ENCODE measurements at places on chromosomes 3 and 15.

GRCh38 chr15:93067649-93068085, 21.3 kb downstream of the RGMA start:
- DNase-seq = no peak

- DNase-seq = no peak
Observed at GRCh38 chr15:39859636-39860035, 60.4 kb downstream of the GPR176 start.

GRCh38 chr3:72126441-72127223, 341.7 kb upstream of the PROK2 start:
- no peak for DNase-seq

GRCh38 chr15:82986442-82986780, 401 bp downstream of the RAMAC start:
- DNase-seq = no peak

DNA sequence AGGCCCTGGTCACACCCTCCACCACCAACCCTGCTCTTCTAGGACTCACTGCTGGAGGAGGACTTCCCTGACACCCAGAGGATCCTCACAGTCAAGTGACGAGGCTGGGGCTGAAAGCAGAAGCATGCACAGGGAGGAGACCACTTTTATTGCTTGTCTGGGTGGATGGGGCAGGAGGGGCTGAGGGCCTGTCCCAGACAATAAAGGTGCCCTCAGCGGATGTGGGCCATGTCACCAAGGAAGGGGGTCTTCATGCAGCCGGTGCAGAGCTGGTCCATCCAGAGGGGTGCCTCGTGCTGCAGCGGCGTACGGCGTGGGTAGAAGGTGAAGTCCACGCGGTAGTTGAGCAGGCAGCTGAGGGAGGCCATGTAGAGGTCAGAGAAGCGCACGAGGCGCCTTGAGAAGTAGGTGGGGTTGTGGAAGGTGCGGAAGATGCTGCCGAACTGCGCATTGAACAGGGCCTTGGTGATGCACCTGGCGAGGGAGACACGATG, 9.4 kb downstream of the NT5DC2 start:
- DNase-seq = peak; percentile 52

DNA sequence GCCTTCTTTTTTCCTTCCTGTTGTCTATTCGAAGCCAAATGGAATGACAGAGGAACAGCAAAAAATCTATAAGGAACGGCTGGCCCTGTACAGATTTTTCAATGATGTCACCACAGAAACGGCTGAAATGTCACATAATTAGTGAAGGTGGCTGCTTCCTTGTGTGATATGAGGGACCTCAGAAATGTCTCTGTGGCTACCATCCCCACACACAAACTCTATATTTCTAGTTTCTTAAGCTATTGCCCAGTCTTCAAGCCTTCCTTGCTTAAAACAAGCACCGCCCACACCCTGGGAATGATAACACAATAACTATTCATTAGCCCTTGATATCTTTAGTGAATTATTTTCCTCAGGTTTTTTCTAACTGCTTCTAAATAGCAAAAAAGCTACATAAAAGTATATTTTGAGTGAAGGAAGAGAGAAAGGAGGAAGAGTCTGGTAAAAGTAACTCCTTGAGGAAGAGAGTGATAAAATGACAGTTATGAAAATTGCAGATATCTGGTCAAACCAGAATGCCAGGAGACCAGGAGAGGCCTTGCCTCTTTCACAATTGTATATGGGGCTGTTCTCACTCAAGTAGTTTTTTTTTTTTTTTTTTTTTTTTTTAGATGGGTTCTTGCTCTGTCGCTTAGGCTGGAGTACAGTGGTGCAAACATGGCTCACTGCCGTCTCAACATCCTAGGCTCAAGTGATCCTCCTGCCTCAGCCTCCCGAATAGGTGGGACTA, 38.7 kb downstream of the FMN1 start:
- no peak for DNase-seq

GRCh38 chr15:39593071-39593655, 12.3 kb downstream of the THBS1 start:
- no peak for DNase-seq

GRCh38 chr3:68706536-68706935, 225.8 kb downstream of the TAFA4 start:
- DNase-seq = no peak

- DNase-seq = no peak
Observed at GRCh38 chr3:53068176-53068575, 22.3 kb upstream of the SFMBT1 start.

DNA sequence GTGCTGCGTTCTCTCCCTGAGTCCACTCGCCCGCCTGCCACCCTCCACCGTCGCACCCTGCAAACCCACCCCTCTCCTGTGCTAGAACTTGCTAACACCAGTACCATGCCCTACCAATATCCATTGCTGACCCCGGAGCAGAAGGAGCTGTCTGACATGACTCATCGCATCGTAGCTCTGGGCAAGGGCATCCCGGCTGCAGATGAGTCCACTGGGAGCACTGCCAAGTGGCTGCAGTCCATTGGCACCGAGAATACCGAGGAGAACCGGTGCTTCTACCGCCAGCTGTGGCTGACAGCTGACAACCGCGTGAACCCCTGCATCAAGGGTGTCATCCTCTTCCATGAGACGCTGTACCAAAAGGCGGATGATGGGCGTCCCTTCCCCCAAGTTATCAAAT, 4.9 kb upstream of the ALAS1 start:
- DNase-seq = no peak

DNA sequence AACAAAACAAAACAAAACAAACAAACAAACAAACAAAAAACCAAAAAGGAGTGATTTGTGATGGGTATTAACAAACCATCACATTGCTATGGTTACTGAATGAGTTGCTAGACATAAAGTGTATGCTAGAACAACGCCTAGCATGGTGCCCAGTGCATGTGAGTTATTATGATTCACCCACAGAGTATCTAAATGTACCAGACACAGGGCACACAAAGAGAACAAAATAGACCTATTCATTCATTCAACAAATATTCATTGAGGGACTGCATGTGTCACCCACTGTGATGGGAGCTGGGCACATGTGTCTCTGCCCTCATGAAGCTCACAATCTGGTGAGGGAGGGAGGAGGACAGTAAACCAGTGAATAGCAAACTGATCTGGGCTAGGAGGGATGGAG, 11.6 kb upstream of the ACAN start:
- DNase-seq = no peak

DNA sequence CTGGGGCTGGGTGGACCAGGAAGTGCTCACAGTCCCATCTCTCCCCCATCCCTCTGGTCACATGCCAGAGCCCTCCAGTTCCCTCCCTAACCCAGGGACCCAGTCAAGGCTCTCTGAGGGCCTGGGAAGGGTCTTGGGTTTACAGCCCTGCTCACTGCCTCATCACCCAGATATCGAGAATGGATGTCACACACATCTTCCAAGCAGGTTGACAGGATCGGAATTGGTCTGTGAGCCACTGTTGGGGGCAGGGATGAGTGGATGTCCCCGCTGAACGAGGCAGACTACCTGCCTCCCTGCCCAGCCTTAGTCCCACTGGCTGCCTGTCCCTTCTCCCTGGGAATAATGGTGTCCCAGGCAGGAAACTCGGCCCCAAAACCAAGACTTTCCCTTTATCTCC, 20.0 kb upstream of the GOLGA6C start:
- no peak for DNase-seq

GRCh38 chr3:194705761-194706160, 20.1 kb downstream of the FAM43A start:
- no peak for DNase-seq

- DNase-seq = no peak
Observed at GRCh38 chr3:105571005-105571404, 204.3 kb downstream of the ALCAM start.

DNA sequence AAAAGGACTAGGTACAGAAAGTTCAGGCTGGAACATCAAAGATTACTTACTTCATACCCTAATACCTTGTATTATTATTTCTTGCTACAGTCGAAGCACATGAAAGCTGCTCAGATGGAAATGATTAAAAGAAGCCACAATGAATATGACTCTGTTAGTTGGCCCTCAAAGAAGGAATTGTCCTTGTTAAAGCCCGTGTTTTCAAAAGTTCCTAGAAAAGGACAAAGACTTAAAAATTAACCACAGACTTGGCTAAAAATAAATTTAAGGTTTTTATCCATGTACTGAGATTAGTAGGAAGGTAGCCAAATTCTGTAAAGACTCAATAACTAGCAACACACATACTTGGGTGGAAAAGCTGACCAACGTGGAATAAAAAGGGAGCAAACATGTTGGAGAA, 251.0 kb upstream of the RARB start:
- no peak for DNase-seq

DNA sequence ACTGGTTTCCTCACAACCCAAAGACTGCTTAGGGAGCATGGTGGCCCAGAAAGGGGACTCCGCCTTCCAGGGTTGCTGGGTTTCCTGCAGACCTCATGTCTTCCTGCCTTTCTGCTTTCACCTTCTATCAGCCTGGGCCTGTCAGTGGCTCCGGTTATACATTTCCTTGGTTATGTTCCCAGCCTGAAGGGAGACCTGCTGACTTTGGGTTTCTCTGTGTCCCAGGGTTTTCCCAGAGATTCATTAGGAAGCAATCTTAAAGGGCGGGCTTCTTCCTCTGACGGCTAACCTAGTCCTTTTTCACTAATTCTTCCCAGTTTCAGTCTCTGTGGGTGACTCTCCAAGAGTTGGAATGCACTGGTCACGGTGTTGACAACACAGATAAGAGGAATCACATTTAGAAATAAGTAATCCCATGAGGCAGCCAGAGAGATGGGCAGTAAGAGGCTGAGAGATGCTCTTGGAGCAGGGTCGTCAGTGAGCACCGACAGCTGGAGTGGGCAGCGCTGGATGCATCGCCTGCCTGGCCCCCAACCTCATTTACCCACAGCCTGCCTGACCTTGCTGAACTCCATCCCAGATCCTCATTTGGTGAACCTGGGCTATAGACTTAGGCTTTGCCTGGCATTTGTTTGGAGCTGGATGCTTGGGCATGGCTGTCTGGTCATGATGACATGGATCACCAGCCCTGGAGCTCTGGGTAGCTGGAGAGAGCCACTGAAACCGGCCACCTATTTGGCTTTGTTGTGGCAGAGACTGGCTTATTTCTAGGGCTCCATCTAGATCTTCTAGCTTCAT, 10.0 kb upstream of the EHD4 start:
- no peak for DNase-seq

GRCh38 chr3:124107104-124107890, 115.4 kb upstream of the ROPN1 start:
- DNase-seq = no peak

- DNase-seq = no peak
Observed at GRCh38 chr3:96931119-96931862, 116.9 kb downstream of the EPHA6 start.

- no peak for DNase-seq
Observed at GRCh38 chr3:115190747-115191146, 43.7 kb upstream of the ZBTB20 start.

- no peak for DNase-seq
Observed at GRCh38 chr3:20043396-20043795, 3.1 kb downstream of the KAT2B start.

DNA sequence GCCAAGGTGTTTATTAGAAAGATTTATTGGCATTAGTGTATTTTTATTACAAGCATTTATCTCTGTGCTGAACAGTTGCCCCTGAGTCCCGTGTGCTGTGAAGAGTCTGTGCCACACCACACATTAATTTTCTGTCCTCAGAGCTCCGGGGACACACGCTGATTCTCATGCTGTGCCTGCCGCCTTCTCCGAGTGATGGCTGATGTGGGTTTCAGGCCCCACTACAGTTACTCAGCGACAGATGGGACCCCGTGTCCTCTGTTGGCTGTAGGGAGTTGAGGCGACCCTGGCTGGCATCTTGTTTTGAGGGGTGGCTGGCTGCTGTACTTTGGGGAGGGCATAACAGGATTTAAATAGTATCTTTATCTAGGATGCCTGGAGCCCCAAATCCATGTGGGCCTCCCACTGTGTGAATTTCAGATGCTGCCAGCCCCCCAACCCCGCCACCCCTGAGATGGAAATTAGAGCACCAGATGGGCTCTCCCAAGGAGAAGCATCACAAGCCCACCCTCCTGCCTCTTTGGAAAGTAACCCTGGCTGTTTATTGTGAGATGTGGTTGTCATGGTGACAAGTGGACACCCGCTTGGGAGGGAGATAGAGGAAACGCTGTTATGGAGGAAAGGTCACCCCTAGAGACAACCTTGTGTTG, 185.6 kb downstream of the APBA2 start:
- no peak for DNase-seq

DNA sequence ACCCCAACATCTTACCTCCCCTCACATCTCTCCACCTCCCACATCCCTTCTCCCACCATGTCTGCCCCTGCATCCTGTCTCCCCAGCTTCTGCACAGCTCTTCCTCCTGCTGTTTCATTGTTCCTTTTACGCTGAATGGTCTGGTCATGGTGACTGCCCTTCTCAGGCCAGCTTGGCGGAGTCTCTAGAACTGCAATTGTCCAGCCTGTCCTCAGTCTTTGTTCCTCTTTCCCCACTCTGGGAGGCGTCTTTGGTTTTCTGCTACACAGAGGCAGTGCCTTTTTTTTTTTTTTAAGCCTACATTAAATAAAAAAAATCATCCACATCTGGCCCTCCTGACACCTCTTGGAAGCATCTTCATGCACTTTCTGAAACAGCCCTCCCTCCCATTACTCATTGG, 49.1 kb upstream of the SEC22A start:
- DNase-seq = no peak

DNA sequence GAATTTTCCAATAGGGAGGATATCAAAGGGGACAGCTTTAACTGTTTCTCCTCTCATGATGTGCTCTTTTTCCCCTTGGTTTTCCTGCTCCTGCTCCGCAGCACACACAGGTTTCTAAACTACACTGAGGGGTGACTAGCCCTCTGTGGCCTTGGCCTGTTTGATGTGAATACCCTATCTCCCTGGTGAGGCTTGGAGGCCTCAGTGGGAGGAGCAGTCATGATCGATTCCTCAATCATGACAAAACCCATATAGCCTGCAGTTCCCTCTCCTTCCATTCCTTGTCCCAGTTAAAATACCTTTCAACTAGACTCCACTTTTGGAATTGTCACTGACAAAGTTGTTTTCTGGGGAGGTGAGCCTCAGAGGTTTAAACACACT, 24.0 kb upstream of the USP3 start:
- no peak for DNase-seq

- no peak for DNase-seq
Observed at GRCh38 chr3:66998904-66999235, 763 bp downstream of the KBTBD8 start.

DNA sequence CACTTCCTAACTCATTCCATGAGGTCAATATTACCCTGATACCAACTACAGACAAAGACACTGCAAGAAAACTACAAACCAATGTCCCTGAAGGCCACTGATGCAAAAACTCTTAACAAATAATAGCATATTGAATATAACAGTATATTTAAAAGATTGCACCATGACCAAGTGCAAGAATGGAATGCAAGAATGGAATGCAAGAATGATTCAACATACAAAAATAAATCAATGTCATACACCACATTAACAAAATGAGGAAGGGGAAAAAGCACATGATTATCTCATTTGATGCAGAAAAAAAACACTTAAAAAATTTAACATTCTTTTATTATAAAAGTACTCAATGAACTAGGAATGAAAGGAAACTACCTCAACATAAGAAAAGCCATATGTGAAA, 463.1 kb upstream of the NECTIN3 start:
- no peak for DNase-seq

DNA sequence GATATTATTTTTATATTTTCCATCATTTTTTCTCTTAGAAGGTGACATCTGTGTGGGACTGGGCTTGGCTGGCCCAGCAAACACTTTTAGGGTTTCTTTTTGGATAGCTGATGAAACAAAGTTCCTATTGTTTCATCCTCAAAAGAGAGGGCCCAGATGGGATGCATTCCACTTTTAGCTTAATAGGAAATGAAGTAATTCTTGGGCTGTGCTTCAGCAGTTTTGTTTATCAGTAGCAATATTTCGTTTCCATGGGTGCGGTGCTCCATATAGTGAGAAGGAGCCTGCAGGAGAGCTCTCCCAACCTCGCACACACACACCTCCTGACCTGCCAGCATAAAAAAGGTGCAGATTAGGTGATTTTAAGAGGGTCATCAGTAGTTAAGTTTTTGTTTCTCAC, 147.5 kb downstream of the AKAP13 start:
- no peak for DNase-seq
